IPS DF 6.9 (cell line): ENCODE measurements at places on chromosomes 3 and 15.

DNA sequence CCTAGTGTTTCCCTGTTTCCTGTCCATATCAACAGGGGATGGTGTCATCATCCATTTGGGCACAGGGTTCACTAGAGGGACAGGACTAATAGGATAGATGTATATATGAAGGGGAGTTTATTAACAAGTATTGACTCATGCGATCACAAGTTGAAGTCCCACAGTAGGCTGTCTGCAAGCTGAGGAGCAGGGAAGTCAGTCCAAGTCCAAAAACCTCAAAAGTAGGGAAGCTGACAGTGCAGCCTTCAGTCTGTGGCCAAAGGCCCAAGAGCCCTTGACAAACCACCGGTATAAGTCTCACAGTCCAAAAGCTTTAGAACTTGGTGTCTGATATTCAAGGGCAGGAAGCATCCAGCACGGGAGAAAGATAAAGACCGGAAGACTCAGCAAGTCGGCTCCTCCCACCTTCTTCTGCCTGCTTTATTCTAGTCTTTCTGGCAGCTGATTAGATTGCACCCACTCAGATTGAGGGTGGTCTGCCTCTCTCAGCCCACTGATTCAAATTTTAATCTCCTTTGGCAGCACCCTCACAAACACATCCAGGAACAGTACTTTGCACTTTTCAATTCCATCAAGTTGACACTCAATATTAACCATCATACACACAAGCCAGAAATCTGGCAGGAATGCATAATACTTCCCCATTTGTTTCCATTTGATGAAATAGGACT lies 43.4 kb downstream of the CD200 start:
- no peak for DNase-seq

DNA sequence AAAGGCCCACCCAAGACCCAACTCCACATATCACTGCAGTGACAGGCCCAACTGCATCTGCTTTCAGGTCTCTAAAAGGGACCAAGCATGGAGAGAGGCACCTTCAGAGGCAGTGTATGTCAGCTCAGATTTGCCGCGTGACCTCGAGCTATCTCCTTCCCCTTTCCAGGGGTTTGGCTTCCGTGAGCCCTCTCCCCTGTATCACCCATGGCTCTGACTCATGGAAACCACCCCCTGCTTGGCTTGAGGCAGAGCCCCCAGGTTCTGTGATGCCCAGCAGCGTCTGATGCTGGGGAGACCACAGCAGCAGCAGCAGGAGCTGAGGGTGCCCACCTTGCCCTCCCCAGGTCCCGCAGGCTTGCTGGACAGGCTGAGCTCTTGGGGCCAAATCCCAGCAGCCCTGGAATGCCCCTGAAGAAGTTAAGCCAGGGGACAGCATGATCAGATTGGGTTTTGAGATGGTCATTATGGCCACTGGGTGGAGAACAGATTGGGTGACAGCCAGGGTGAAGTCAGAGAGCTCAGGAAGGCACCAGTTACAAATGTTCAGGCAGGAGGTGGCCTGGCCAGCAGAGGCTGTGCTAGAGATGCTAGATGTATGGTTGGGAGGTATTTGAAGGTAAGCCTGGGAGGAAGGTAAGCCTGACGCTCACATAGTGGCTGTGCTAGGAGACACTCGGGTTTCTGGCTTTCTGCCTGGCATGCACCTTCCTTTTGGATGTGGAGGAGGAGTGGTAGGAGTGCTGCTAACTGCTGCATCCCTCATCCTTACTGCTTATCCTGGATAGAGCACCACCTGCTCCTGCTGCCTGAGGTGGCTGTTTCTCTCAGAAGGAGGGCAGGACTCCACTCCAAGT lies 42.9 kb downstream of the FGD5 start:
- no peak for DNase-seq

GRCh38 chr3:141356046-141356445 lies 12.3 kb upstream of the ZBTB38 start:
- no peak for DNase-seq

- no peak for DNase-seq
Measured at GRCh38 chr15:50057905-50058639, 61.0 kb downstream of the ATP8B4 start.

- DNase-seq, result no peak
Measured at GRCh38 chr3:27224197-27224596, 145.0 kb downstream of the NEK10 start.

DNA sequence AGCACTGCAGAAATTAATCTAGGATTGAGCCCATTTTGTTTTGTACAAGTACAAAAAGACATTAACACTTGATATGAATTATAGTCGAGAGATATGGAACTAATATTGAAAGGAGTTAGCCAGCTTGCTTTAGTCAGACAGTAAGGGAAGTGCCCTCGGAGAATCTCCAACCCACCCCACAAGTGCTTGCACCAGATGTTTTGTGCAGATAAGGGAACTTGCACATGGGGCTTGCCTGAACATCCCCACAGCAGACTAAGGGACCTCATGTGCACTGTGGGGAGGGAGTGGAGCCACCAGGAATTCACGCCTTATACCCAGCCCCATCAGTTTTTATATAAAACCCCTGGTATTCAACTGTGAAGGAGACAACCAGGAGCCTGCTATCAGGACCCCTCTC lies 122.3 kb downstream of the EFHB start:
- DNase-seq, result no peak

DNA sequence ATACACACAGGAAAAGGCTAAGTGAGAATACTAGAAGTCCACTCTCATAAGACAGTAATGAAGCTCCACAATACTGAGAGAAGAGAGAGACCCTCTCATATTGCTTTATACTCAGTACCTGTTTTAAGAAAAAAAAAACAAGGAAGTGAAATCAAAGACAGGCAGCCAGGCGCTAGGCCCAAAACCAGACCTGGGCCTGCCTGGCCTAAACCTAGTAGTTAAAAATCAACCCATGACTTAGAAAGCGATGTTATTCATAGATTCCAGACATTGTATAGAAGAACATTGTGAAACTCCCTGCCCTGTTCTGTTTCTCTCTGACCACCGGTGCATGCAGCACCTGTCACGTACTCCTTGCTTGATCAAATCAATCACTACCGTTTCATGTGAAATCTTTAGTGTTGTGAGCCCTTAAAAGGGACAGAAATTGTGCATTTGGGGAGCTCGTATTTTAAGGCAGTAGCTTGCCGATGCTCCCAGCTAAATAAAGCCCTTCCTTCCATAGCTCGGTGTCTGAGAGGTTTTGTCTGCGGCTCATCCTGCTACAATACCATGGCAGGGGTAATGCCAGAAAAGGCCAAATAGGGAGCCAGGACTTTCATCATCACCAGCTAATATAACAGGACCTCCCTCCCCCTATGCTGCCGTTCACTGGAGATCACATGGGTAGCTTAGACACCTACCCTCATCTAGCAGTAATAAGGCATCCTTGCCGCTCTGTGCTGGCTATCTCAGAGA lies 1294.1 kb downstream of the NSUN3 start:
- no peak for DNase-seq

- no peak for DNase-seq
Measured at GRCh38 chr15:67563092-67563491, 20.6 kb downstream of the MAP2K5 start.

DNA sequence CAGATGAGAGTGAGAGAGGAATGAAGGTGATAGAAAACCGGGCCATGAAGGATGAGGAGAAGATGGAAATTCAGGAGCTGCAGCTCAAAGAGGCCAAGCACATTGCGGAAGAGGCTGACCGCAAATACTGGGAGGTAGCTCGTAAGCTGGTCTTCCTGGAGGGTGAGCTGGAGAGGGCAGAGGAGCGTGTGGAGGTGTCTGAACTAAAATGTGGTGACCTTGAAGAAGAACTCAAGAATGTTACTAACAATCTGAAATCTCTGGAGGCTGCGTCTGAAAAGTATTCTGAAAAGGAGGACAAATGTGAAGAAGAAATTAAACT lies 88.9 kb downstream of the EOMES start:
- no peak for DNase-seq

GRCh38 chr3:113783463-113783862 lies 36.6 kb downstream of the ATP6V1A start:
- DNase-seq, result no peak

GRCh38 chr3:57652203-57652602 lies 40.7 kb downstream of the DENND6A start:
- DNase-seq, result no peak

DNA sequence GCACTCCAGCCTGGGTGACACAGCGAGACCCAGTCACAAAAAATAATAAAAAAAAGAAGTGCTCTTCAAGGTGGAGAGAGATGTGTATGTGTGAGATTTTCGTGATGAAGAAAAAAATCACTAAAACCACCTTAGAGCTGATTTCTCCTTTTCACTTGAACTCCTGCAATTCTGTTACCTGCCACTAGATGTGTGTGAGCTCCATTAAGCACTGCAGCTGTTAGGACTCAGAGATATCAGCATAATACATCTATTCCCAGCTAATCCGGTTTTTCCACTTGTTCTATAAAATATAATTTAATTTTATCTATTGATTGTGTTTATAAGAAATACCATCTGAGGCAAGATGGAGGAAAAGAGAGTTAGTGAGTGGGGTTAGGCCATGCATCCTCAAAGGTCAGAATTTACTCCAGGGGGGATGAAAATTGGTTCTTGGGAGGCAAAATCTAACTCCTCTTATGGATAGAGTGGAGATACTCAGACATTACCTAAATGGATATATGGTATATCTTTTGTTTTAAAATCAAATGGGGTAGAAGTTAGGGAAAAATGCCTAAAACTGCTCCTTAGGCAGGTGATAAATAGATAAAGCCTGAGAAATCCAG lies 152.7 kb downstream of the IL20RB start:
- DNase-seq, result peak; percentile 33

DNA sequence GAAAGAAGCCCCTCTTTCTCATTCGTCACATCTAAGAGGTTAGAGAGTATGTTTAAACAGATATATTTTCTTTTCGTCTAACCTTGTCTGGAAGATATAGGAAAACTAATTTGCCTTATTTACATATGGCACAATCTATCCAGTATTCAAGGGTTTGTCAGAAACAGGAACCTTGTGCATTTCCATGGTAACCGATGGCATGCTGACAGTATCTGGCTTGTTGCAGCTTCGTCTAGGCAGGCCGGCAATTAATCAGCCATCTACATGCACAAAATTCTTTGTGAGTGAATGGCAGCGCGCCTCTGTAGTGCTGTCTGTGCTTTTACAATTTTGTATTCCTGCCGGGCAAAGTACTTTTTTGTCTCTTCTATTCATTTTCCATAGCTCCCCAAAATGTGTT lies 294.0 kb upstream of the SOX2 start:
- DNase-seq, result no peak

GRCh38 chr15:99296386-99296785 lies 45.1 kb downstream of the LRRC28 start:
- no peak for DNase-seq

GRCh38 chr3:123067689-123068600 lies 1.1 kb downstream of the PDIA5 start:
- DNase-seq, result no peak

DNA sequence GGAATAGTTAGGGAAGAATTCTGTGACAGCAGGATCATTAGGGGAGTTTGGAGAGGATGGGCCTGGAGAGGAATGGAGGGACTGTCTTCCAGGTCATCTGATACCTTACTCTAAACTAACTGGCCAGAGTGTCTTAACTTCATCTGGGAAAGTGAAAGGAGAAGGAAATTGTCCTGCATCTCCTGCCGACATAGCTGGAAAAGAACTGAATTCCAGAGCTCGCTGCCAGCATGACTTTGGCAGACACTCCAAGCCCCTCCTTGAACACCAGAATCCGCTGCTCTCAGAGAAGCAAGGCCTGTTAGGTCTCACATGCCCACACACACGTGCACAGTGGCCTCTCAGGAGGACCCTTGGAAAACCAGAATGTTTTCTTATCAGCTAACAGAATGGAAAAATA lies 10.5 kb downstream of the ABI3BP start:
- no peak for DNase-seq
